ENCODE measurements at places on chromosomes 1 and 21. TPM values are rescaled to one million over a fixed set of nuclear protein-coding genes. Genes with fewer than 3 reads are reported as not detected.

DNA sequence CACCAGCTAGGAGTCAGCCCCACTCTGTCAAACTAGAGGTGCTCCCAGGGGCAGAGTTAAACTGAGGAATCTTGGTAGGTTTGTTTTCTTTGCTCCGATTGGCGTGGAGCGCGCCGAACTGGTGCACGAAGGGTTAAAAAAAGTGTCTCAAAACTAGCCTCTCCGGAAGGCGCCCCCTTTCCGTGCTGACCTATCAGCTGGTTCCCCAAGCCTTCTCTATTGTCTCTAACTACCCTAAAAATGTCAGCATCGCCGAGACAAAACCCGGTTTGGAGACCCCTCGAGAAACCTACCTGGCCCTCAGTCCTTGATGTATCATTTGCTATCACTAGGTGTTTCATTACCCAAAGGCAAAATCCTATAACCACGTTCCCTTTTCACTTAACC is 2.2 kb downstream of the TGFB2 start:
- no peak for DNase-seq

Gene EVA1B
- total RNA-seq: 155 TPM

- DNase-seq: no peak
Observed at GRCh38 chr1:69126796-69127195, 440.9 kb upstream of the LRRC7 start.

Gene FAM229A
- 1.1 TPM for total RNA-seq

DNA sequence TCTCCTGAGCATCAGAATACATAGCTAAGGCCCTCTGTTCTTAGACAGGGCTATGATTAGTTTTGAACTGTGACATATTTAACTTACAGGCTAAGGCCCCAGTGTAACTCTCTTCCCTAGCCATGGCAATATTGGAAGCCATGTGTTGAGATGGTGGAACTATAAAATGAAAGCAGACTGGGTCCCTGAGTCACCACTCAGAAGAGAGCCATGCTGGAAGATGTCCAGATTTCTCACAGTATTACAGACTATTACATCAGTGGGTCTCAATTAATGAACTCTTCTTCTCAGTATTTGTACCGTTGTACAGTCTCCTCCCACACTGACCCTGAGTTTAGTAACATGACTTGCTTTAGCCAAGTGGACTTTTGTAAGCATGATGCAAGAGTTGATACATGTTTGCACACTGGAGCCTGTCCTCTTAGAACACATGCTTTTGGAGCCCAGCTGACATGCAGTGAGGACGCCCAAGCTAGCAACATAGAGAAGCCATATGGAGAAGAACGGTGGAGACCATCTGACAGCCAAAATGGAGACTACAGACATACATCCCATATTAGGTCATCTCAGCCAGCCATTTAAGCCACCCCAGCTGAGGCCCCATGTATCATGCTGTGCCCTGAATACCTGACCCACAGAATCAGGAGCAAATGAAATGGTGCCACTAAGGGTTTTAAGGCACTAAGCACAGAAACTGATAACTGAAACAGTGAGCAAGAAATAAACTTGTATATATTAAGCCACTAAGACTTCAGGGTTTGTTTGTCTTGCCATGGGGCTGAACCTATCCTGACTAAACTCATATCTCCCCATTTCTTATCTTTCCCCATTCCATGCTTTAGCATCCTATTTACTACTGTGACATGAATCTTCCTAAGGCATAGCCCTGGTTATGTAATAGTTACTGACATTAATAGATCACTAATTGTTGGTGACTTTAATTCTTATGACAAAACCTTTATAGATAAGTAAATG is 24.4 kb downstream of the TBX15 start:
- peak; percentile 82 for DNase-seq

GRCh38 chr21:46661211-46661625 is 25.7 kb downstream of the PRMT2 start:
- peak; percentile 68 for DNase-seq

DNA sequence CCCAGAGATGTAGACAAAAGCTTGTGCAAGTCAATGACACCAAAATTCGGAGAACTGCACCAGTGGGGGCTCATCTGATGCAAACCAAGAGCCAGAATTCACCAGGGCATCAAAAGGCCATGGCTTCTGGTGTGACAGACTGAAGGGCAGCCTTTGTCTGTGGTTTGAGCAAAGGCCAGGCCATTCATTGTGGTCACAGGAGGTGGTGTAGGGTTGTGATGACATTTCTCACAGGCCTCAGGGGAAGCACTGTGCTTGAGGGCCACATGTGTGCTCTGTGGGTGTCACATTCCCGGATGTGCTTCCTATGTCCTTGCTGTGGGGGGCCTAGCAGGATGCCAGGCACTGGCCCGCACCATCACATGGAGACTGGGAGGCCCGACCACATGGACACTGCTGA is 22.5 kb upstream of the KCNE1 start:
- no peak for DNase-seq

GRCh38 chr1:74455390-74455789 is 57.0 kb downstream of the LRRC53 start:
- no peak for DNase-seq

DNA sequence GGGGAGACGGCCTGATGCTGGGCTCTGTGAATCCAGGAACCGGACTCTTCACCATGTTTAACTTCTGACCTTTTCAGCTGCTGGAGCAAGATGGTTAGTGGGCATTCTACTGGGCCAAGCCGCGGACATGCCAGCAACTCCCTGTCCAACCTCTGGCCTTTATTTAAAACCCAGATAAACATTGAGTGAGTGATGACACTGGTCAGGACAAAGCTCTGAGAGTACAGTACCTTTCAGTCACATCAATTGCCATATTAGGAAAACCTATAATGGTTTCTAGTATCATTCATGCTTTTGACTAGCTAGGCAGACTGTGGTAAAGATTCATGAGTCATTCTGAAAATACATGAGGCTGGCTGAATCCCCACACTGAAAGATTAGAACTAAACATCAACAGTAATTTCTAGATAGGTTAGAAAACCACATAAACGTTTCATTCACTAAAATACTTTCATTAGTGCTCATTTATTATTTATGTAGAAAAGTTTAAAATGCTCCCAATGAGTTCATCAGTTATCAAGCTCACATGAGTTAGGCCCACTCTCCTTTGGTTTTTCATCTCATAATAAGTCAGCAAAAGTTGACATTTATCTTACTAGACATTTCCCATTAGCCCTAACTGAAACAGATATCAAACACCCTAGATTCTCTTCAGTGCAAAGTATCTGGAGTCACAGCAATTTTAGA is 7.1 kb upstream of the ACTA1 start:
- DNase-seq: peak; percentile 65

GRCh38 chr1:104378414-104378813 is 628.7 kb downstream of the AMY1C start:
- DNase-seq: no peak

DNA sequence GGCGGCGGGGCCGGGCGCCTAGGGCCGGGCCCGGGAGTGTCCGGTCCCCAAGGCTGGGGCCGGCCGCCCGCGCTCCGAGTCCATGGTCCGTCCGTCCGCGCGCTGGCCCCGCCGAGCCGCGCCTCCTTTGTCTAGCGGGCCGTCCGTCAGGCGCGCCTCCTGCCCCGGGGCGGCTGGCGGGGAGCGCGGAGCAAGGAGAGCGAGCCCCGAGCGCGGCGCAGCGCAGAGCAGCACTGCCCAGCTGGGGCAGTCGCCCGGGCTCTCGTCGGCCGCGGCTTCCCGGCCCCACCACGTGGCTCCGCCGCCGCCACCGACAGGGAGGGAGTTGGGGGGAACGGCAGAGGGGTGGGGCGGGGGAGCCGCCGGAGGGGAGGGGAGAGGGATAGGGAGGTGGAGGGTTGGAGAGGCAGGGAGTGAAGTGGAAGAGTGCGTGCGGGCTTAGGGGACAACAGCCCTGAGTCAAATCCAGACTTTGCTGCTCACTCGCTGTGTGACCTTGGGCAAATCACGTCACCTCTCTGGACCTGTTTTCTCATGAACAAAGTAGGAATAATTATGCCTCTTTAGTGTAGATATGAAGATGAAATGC is at the start of gene NKAIN1:
NKAIN1 (minus strand) TSS at position 235 of the 589 bp plus-strand sequence. CDS start 340 bp downstream, outside the sequence.
- no peak for DNase-seq

Measured in HFFc6 (cell line).